Activated CD8-positive, alpha-beta memory T cell treated with anti-CD3 and anti-CD28 coated beads for 24 hours (primary cell): ENCODE measurements at places on chromosomes 2 and 18.
A peak's percentile ranks its signal among the peaks of the same experiment; 100 is the strongest.

GRCh38 chr2:134229540-134229939 lies 24.3 kb upstream of the MGAT5 start:
- DNase-seq = no peak

- no peak for DNase-seq
Observed at GRCh38 chr18:49738721-49739120, 74.6 kb downstream of the ACAA2 start.

- no peak for DNase-seq
Observed at GRCh38 chr2:31980674-31981356, 30.0 kb downstream of the MEMO1 start.

DNA sequence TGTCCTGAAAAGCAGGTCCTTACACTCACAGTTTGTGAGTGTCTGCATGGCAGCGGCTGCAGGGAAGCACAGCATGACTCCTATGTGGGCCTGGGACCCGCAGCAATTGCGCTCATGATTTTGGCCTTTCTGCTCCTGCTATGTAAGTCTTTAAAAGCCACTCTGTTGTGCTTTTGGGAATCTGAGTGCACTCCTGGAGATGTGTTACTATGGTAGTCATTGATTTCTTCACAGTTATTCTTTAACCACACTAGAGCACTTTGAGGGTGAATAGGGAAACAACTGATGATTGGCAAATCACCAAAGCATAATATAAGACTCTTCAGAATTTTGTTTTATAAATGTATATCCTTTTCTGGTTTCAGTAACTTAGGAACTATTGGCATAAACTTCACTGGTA lies 40.9 kb downstream of the DSG2 start:
- no peak for DNase-seq

DNA sequence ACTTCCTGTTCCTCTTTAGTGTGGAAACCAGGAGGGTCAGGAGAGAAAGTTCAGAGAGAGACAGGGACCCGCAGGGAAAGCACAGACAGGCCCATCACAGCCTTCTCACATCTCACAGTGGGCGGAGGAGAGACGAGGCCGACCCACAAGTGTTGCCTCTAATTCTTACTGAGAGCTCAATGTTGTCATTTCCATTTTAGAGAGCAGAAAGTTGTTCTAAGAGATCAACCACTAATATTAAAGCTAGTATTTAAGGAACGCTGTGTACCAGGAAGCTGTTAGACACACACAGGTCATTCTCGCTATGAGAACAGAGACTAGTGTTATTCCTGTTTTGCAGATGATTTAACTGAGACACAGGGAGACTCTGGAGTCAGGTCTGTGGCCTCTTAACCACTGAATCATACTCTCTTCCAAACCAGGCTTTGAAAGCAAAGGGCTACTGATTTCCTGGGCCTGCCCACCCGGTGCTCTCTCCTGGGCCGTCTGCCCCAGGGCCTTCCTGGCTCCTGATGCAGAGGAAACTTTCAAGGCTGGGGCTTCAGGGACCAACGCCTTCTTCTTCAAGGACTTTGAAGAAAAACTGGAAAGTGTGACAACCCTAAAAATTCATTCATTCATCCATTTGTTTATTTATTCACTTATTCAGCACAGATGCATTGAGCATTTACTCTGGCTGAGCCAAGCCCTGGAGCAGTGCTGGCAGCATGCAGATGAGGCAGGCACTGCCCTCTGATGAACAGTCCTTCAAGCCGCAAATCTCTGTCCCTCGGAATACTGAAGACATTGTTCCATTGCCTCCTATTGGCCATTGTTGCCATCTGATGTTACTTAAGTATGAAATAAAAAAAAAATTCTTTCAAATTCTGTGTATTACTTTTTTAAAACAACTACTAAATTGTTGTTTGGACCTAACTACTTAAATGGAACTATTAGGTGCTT lies 37.2 kb upstream of the BIN1 start:
- DNase-seq = peak; percentile 11

GRCh38 chr2:30504731-30505130 lies 57.7 kb downstream of the LCLAT1 start:
- DNase-seq = no peak

DNA sequence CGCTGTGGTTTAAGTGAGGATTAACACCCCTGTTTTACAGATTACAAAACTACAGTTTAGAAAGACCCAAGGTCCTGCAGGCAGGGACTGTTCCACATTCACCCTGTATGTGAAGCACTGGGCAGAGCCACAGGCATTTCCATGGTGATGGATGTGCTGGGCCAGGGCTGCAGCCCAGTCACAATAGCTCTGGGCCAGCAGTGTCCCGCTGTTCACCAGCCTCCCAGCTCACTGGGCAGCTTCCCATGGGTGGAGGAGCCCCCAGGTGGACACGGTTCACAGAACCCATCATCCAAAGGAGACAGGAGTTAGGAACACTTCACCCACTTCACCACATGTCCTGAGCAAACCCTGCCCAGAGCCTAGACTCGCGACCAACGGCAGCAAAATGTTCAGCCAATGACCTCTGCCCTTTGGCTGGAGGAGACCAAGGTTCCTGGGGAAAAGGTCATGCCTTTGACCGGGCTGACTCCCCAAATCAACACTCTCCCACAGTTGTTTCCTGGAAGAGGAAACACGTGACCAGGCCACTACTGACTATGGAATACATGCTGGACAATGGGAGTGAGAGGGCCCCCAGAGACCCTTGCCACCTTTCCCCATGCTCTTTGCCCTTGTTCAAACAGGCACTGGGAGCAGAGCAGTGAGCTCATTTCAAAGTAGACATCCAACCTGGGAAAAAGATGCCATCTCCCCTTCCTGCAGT lies 28.0 kb upstream of the SLC35F6 start:
- no peak for DNase-seq

DNA sequence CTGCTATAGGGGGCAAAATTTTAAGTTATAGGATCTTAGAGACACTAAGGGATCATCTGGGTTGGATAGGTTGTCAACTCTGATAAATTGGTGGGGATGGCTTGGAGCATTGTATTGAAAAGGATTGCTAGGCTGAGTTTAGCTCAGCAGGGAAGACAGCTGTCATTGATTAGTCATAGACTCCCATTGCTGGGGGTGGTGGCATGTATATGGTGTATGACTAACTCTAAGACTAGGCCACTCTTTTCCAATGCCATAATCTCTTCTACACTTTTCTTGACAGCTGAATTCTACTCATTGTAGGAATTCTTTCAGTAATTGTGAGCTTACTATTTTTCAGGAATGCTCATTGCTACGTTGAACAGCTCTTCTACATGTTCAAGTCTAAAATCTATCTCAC lies 81.3 kb upstream of the PELI1 start:
- no peak for DNase-seq

- DNase-seq = no peak
Observed at GRCh38 chr2:177708660-177709444, 316.3 kb downstream of the AGPS start.

DNA sequence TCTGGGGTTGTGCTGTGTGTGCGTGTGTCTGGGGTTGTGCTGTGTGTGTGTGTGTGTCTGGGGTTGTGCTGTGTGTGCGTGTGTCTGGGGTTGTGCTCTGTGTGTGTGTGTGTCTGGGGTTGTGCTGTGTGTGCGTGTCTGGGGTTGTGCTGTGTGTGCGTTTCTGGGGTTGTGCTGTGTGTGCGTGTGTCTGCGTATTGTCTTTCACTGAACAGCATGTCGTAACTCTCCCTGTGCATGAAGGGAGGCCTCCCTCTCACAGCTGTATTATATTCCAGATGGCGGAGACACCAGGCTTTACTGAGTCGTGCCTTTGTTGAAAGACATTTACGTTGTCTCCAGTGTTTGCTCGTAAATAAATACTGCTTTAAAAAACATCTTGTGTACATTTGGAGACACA lies 5.9 kb downstream of the ACKR3 start:
- no peak for DNase-seq
